CD4-positive, alpha-beta T cell treated with Interleukin-4 for 4 hours (primary cell): ENCODE measurements at places on chromosomes 7 and 10.

DNA sequence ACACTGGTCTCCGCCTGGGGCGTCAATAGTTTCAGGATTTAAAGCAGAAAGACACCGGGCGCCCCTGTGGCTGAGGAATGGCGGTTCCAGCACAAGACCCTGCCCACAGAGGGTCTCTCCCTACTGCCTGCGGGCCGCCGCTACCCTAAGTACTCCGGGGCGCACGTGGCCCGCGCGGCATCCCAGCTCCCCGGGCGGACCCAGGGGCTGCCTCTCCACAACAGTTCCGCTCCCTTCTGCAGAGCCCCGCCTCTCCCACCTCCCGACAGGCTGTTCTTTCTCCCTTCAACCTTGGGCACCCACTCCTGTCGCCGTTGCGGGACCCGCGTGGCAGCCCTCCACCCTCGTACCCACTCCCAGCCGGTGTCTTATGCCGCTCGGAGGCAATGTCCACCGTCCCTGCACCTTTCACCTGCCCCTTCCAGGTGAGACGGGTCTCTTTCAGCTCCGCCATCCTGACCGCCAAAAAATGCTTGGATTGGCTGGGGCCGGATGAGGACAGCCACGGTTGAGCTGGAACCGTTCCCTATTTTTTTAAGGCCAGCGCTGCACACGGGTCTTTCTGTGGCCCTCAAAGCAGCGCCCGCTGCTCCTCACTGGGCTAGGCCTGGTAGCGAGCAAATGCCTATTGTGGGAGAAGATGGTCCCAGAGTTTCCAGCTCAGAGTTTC, 1.6 kb upstream of the NKX2-3 start:
- DNase-seq = no peak

DNA sequence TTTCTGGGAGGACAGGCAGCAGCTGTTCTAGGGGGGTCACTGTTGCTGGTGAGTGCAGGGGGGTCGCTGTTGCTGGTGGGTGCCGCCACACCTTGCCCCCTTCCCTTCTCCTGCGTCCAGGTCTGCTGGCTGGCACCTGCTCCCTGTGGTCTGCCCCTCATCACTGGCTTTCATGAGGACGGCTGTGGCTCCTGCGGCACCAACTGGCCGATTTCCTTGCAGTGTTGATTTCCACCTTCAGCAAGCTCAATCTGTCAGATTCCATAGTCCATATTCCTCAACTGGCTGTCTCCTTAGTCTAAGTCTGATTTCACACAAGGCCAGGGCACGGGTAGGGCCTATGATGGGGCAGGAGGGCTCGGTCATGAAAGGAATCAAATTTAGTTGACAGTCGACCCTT, 23.4 kb upstream of the GRB10 start:
- no peak for DNase-seq

- no peak for DNase-seq
Observed at GRCh38 chr7:143285470-143285778, 666 bp downstream of the TMEM139 start.

GRCh38 chr10:123559066-123559822, 106.9 kb upstream of the GPR26 start:
- peak; percentile 47 for DNase-seq

DNA sequence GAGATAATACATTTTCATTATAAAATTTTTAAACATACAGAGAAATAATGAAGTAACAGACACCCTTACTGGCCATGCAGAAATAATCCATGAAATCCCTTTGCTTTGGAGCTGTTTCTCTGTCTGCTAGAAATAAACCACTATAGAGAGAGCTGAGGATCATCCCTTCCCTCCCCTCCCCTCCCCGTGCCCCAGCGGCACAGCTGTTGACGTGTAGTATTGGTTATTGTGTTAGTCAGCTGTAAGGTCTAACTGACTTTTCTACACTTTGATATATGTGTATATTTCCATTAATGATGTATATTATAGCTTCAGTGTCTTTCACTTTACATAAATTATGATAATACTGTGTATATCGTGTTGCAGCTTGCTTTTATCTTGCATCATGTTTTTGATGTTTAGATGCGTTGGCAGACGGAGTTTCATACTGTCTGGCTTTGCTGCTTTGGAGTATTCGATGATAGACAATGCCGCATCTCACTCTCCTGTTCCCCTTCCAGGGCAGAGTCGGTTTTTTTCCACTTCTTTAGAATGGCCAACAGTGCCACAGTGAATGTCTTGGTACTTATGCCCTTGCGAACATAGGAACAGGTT, 27.4 kb upstream of the GRID1 start:
- no peak for DNase-seq

- DNase-seq = no peak
Observed at GRCh38 chr7:102472126-102473041, 6.3 kb downstream of the POLR2J start.

DNA sequence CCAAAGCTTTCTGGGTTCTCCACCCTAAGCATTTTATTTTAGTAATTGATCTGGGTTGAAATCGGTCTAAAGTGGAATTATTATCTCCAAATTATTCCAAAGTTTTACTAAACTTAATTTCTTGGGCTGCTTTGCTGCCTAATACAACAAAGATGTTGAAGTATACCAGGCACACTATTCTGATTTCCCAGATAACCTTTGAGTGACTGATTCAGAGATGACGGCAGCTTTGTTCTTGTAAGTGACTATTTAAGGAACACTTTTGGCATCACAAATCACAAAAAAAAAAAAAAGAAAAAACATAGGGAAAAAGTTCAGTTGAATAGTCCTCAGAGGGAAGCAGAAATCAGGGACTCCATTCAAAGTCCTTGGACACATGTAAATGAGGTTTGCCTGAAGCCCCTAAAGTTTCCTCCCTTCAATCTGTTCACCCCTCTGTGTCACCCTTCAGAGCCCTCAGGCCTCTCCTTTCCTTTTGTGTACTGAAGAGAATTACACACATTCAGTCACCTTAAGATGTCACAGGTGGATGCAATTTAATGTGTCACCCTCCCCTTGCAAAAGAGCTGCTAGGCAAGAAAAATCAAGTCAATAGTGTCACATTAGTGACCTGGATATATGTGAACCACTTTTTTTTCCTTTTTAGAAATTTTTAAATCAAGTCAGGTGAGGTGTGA, 81.5 kb downstream of the RTKN2 start:
- no peak for DNase-seq

DNA sequence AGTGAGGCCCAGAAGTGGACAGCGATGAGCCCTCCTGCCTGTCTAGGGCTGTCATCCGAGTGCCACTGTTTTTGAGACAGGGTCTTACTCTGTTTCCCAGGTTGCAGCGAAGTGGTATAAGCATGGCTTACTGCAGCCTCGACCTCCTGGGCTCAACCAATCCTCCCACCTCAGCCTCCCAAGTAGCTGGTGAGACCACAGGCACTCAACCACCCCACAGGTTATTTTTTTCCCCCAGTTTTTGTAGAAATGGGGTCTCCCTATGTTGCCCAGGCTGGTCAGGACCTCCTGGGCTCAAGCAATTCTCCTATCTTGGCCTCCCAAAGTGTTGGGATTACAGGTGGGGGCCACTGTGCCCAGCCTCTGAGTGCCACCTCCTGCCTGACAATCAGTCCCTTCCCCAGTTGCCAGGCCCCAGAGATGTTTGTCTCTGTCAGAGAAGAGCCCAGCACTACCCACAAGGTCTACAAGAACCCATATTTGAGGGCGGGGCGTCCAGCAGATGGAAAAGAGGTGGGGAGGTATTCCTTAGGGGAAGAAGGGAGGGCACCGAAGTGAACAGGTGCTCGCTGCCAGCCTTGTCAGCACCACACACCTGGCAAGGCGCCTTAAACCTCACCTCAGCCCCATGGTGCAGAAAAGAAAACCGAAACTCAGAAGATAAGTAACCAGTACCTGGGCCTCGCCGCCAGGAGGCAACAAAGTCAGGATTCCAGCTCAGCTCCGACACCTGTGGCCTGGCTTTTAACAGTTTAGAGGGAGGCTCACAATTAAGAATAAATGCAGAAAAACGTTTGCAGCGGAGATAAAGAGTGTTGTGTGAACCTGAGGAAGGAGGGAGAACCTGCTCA, 77.4 kb upstream of the ANLN start:
- peak; percentile 37 for DNase-seq

DNA sequence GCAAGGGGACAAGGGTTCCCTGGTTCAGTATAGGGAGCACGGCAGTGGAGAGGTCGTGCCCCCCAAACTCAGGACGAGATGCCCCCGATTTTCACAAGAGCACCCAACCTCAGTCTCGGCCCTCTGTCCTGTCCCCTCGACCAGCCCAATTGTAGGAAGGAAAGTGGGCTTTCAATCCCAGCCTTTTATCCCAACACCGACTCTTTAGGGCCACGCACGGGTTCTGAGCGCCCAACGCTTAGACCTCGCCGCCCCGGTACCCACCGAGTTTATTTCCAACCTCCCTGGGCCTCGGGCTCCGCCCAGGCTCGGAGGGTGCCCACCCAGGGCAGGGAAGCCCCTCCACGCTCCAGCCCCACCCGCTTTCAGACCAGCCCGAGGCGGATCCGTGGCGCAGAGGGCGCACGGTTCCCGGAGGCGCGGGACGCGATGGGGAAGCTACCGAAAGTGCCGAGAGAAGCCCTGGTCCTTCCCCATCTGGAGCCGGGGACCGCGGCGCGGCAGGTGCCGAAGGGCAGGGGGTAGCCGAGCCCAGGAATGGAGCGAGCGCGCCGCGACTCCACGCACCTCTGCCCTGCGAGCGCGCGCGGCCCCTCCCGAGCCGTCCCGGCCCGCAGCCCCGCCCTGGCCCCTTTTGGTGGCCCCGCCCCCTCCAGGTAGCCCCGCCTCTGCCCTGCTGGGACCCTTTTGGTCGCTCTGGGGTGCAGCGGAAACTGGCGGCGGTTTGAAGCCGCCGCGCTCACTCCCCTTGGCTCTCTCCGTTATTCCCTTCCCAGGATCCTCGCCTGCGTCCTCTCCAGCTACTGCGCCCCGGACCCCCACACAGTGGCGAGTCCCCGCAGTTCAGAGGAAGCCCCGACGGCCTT, 20.4 kb downstream of the GRID2IP start:
- peak; percentile 36 for DNase-seq

GRCh38 chr10:20674926-20675325, 222.2 kb downstream of the NEBL start:
- no peak for DNase-seq
